ENCODE measurements at places on chromosomes 16 and 17.

DNA sequence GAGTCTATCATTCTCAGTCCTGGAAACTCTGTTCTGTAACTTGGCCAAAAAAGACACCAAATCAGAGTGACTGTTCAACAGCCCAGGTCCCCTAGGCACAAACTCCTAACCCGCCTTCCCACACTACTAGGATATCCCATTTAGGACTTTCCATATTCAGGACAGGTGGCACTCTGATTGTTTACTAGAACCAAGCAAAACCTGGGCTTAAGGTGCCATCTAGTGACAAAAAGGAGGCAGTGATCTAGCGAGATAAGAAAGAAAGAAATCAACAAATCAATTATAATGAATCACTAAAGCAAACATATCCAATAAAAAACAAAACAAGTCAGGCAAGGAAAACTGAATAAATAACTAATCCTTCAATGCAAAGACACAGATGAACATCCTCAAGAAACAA lies 203.9 kb downstream of the CEP112 start:
- DNase-seq = peak; percentile 37

DNA sequence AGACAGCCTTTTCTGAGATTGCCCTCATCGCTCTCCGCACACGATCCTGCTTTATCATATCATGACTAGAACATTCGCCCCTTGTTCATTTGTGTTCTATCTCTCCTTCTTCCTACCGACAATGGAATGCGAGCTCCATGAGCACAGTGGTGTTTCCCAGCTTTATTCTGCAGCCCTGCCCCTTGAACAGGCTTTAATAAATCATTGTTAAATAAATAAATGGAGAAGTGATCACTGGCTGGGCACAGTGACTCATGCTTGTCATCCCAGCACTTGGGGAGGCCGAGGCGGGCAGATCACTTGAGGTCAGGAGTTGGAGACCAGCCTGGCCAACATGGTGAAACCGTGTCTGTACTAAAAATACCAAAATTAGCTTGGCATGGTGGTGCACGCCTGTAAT lies 1063.3 kb upstream of the EEF2KMT start:
- no peak for DNase-seq

DNA sequence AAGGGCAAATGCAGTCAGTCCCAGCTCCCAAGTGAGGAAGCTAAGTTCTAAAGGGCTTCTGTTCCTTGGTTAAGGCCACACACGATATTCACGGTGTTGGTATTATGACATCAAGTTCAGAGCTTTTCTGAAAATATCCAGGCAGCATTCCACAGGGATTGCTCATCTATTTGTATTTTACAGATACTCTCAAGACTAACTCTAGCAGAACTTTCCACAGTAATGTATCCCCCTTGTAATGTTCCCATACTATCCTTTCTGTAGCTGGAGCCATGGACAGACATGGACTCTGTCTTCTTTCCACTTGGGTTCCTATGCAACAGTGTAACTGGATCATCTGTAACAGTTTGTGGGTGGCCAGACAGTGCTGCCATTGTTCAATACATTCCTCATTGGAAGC lies 13.5 kb downstream of the SDR42E1 start:
- DNase-seq = no peak

DNA sequence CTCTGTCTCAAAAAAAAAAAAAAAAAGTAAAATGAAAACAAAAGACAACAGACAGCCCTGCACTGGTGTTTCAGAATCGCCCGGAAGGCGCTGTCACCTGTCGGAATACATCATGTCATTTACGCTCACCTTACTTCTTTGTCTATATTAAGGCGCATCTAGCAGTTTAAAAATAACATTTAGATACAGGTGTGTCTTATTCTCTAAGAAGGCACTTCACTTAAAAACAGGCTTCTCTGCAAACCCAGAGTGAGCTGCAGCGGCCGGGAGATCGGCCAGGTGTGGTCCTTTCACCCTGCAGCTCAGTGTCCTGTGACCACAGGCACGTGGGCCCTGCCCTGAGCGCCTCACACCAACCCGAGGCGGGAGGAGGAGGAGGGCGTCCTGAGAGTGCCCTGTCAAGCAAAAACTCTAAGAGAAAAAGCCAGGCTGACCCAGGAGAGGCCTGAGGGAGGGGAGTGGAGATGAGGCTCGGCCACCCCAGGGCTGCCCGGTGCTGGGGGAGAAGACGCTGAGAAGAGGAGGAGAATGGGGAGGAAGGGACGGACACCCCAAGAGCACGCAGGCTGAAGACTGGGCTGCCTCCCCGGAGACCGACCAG lies 3.3 kb upstream of the LMF1 start:
- DNase-seq = no peak

DNA sequence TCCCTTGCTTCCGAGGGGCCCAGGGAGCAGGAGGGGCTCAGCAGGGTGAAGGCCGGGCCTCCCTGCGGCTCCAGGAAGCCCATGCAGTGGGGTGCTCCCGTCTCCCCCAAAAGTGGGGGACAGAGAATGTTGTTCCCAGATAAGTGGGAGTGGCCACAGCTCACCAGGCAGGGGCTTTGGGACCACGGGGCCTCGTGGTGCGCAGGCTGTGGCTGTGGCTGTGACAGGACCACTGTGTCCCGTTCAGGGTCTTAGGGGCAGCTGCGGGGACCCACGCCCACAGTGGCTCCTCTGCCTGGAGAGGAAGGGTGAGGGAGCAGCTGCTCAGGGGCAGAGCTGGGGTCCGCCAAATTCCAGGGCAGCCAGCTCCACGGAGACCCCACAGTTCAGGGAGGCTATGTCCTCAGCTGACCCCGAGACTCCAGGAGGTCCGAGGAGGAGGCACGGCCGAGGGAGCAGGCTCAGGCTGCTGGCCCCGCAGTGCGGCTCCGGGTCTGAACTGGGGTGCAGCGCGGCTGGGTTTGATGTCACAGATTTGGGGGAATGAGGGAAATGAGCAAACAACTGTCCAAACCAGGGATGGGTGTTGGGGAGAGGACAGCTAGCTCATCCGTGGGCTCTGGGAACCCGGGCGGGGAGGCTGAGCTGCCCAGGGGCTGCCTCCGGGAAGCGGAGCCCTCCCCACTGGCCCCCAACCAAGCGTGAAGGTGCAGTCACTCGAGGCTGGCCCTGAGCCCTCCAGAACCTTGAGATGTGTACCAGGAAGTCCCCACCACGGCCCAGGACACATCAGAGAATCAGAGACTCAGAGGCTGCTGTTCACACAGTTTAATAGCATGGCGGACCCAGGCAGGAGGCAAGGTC lies 23.4 kb downstream of the TPSD1 start:
- no peak for DNase-seq

- no peak for DNase-seq
Measured at GRCh38 chr16:68236826-68237242, 907 bp upstream of the ESRP2 start.

- DNase-seq = peak; percentile 18
Measured at GRCh38 chr17:31802502-31802901, 56.5 kb downstream of the COPRS start.

DNA sequence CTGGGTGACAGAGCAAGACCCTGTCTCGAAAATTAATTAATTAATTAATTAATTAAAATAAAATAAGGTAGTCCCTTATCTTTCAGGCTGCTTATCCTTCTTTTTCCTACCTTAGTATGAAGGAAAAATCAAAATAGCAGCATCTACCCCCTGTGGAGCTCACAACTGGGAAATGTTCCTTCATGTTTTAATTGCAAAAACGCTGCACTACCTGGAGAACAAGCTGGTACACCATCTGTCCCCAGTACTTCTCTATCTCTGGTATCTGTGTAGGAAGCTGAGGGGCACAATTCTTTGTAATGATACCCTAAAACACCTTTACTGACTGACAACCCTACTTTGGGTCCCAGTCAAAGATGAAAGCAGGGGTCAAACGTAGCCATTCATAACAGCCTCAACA lies 55.1 kb upstream of the MNT start:
- no peak for DNase-seq

DNA sequence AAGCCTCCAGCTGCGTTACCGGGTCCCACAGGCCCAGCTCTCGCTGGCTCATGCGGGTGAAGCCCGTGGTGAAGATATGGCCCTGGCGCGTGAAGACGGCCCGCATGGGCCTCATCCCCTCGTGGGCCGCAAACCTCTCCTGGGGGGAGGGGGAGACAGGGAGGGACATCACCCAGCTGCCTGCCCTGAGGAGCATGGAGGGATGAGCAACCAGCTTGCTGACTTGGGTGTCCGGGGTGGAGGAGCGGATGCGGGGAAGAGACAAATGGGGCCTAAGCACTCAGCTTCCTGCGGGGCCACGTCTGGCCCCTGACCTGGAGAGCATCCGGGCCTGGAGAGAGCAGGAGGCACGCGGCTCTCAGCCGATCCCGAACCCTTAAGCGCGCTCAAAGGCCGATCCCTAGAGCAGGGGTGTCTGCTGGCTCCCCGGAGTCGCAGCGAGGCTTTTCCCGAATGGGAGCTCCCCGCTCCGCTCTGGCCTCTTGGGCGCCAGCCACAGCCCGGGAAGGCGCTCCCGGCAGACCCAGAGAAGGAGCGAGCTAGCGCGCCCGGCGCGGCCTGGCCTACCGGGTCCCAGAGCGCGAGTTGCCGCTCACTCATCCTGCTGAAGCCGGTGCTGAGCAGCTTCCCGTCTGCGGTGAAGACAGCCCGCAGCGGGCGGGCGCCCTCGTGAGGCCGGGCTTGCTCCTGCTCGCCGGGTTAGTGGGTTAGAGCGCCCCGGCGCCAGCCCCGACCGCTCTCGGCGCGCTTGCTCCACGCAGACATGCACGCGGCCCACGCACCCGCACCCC lies 5.0 kb downstream of the CORO6 start:
- peak; percentile 34 for DNase-seq

DNA sequence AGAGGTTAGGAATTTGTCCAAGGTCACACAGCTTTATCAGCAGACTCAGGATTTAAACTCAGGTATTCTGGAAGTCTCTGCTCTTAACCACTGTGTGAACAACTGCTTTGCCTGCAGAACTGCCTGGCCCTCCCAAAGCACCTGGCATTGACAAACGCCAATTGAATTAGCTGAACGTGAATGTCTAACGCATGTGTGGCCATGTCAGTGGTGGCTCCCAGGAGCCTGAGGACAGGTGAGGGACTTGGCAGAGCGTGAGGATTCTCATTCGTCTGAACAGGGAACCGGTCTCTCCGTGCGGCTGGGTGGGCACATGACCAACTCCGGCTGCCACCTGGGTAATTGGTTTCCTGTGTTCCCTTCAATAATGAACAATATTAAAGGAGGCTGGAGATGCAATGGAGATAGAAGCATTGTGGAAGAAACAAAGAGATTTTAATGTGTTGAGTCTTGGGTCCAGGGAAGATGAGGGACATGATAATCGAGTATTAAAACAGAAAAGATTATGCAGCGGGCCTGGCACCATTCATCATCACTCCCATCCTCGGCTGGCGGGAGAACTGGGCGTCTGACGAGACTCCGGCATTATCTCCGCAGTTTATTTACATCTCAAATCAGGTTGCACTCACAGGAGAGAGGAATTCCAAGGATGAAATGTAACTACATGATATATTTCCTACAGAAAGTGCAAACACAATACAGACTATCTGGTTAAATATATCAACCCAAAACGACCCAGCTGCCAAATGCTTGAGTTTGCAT lies 113.5 kb downstream of the NPIPB5 start:
- DNase-seq = no peak

DNA sequence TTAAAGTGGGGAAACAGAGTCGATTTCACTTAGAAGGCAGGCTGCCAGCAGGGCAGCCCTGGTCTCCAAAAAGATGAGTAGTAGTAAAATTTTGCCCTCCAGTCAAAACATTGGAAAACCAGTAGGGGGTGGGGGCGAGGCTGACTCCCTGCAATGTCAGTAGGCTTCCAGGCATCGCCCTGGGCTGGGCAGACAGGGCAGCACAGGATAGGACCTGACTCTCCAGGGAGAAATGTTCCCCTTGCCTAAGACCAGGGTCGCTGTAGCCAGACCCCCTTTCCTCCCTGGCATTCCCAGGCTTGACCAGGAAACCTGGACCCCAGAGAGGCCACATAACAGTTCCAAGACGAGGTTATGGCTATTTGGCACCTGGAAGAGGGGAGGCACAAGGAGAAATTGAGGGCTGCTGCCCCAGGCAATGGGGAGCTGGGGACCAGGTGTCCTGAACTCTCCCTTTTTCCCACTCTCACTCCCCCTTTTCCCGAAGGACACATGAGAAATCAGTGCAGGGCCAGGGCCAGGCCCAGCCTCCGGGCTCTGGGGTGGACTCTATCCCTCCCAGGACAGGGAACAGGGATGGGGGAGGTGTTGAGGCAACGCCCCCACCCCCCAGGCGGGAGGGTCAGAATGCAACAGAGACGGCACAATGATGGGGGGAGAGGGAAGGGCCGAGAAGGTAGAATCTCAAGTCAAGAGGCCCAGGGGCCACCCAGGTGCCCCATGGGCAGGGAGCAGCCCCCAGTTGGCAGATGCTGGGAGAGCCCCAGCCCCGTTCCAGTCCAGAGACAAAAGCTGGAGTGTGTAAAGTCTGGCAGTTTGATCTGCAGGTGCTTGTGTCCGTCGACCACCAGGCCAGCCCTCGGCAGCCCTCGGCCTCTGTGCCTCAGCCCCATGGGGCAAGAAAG lies 4.5 kb upstream of the SAMD14 start:
- no peak for DNase-seq

GRCh38 chr17:81967533-81968395 lies 6.8 kb upstream of the NOTUM start:
- peak; percentile 84 for DNase-seq

GRCh38 chr17:16272111-16272840 lies 55.3 kb downstream of the PIGL start:
- no peak for DNase-seq

DNA sequence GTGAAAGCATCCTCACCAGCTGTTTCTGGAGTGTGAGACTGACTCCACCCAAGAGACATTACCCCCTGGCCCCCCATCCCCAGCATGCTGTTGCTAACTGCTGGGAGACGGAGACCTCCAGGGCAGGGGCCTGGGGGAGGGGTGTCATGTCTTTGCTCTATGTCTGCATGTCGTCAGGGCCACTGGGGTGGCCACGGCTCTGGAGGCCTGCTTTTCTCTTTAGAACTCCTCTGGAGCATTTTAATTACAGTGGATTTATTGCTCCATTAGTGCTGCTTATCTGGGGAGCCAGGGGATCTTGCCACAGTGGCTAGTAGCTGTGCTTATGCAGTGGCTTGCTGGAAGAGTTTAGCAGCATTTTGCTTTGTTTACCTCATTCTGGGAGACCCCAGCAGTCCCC lies 32.3 kb downstream of the CLEC16A start:
- DNase-seq = no peak

GRCh38 chr17:60304502-60304901 lies 87.4 kb downstream of the USP32 start:
- DNase-seq = no peak

DNA sequence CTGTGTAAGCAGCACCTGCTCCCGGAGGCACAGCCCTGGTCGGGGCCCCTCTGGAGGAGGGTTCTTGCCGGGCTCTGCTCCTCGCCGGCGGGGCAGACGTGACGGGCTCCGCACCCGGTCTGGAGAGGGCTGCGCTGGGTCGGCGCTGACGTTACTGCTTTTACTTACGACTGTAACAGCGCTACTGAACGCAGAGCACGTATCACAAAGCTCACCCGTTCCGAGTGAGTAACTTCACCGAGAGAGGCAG lies 1.3 kb upstream of the RAB40C start:
- peak; percentile 55 for DNase-seq
